ENCODE measurements at places on chromosomes 3 and 15. TPM values are rescaled to one million over a fixed set of nuclear protein-coding genes. Genes with fewer than 3 reads are reported as not detected.

Gene TMIE
- not detected for total RNA-seq

Gene EOGT
- 10.8 TPM for total RNA-seq

Gene CASR
- not detected for total RNA-seq

Gene GRIP2
- total RNA-seq, result not detected

Gene DHX36
- total RNA-seq, result 77.4 TPM

Gene NANOGP8
- total RNA-seq, result not detected

Gene SPESP1
- not detected for total RNA-seq

Gene DNAH12
- not detected for total RNA-seq

Gene MORC1
- not detected for total RNA-seq

Gene LRTM1
- not detected for total RNA-seq

Gene CLK3
- 109 TPM for total RNA-seq

Gene SMCO1
- total RNA-seq, result not detected

Gene PIGBOS1
- 15.6 TPM for total RNA-seq

Gene TTLL3
- total RNA-seq, result 127 TPM

Gene PLCL2
- total RNA-seq, result 34.1 TPM

Gene SPTSSB
- total RNA-seq, result not detected

Gene TRIM42
- total RNA-seq, result not detected

Gene GADL1
- not detected for total RNA-seq

Gene IRAK2
- 1.4 TPM for total RNA-seq

Gene CEMIP
- not detected for total RNA-seq

Gene SPSB4
- total RNA-seq, result not detected

Gene SLC22A14
- not detected for total RNA-seq

Gene ACTRT3
- 1.2 TPM for total RNA-seq

Gene ABHD10
- total RNA-seq, result 45.1 TPM

Gene BUB1B
- 162 TPM for total RNA-seq

Gene RPL14
- 2,858 TPM for total RNA-seq

Gene KNL1
- 58.7 TPM for total RNA-seq

Gene KNG1
- total RNA-seq, result not detected

Gene TUSC2
- 20.2 TPM for total RNA-seq

Gene SATB1
- total RNA-seq, result 2.7 TPM

Gene PLD1
- not detected for total RNA-seq

Gene FGF12
- 1.5 TPM for total RNA-seq

Gene TOPBP1
- total RNA-seq, result 131 TPM

Gene SPCS1
- 73.8 TPM for total RNA-seq

Gene ADAMTS9
- total RNA-seq, result not detected

Gene C3orf85
- not detected for total RNA-seq

Gene TUSC7
- not detected for total RNA-seq

Gene CFAP92
- 0.18 TPM for total RNA-seq

Gene C3orf49
- not detected for total RNA-seq

Gene UPK1B
- not detected for total RNA-seq

Gene MASP1
- not detected for total RNA-seq

Gene RTP1
- not detected for total RNA-seq

Gene SEMA5B
- total RNA-seq, result 2.3 TPM

Gene EIF4E3
- total RNA-seq, result not detected

Gene PFN2
- total RNA-seq, result 24.7 TPM

Gene ALPK3
- 0.15 TPM for total RNA-seq
